ENCODE measurements at places on chromosomes 12 and 14.

- DNase-seq: no peak
Measured at GRCh38 chr14:101019541-101019940, 116.0 kb upstream of the RTL1 start.

DNA sequence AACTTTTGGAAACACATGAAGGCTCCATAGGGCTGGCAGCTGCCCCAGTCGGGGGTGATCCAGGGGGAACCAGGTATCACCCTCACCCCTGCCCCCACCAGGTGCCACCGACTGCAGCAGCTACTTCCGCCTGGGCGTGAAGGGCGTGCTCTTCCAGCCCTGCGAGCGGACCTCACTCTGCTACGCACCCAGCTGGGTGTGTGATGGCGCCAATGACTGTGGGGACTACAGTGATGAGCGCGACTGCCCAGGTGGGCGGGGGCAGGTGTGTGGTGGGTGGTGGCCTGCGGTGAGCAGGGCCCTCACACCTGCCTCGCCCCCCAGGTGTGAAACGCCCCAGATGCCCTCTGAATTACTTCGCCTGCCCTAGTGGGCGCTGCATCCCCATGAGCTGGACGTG is 22.3 kb upstream of the NXPH4 start:
- no peak for DNase-seq

DNA sequence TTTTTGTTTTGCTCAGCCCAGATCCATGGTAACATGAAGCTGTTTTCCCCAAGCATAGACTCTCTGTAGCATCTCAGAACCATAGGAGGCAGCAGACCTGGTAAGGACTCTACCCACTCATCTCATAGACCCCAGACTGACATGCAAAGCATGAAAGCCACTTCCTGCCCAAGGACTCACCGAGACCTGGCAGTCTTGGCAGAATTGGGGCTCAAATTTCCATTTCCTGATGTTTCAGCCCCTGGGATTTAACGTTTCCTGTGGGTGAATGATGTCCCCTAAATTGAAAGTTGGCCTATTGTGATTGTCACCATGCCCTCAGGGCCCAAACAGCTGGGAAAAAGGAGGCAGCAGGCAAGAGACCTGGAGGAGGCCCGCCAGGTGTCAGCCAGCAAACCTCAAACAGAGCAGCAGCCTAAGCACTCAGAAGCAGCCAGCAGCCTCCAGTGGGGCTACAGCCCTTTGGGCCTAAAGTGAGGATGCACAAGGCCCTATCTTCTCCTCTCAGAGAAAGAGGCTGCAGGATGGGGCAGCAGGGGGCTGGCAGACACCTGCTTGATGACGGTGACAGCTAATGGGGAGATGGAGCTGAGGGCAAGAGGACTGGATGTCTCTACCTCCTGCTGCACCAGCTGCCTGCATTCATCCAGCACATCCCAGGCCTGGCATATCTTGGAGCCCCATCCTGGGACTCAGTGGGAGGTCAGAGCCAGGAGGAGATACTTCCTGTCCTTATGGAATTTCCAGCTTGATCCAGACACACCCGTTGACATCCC is 8.5 kb downstream of the KRT85 start:
- DNase-seq: no peak

GRCh38 chr12:116697305-116697704 is 40.6 kb downstream of the SPRING1 start:
- DNase-seq: no peak

DNA sequence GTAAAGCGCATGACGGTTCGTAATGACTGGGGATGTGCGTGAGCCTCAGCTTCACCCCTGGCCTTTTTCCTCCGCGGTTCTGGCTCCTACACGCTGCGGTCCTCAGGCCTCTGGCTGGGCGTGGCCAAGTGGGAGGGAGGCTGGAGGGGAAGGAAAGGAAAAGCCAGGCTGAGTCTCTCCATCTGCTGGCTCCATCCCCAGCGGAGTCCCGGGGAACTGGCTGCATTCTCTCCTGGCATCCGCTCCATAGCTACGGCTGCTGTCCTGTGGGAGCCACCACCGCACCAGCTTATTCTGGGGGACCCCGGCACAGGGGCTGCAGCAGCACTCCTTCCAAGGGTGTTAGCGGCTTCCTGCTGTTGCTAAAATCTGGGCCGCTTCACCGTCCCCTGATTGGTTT is 68.2 kb upstream of the SLC24A4 start:
- DNase-seq: no peak

DNA sequence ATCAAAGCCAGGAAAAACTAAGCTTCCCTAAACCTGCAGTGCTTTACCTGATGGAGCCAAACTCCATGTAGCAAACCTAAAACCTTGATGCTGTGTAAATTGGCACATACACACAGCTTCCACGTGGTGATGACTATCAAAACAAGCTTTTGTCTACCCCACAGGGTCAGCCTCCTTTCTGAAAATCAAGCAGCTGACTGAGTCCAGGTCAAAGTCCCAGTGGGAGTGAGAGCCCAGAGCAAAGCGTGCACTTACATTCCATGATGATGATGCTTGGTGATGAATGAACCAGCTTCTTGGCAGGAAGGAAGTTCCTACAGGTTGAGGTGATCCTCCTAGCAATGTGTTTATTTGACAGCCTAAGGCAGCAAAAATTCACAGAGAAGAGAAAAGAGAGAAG is 630.0 kb upstream of the TBX3 start:
- no peak for DNase-seq

GRCh38 chr12:21678959-21679358 is 21.3 kb upstream of the LDHB start:
- DNase-seq: no peak

GRCh38 chr12:47272412-47273190 is 192.8 kb upstream of the AMIGO2 start:
- DNase-seq: no peak

GRCh38 chr14:95098984-95099599 is 58.2 kb downstream of the DICER1 start:
- DNase-seq: no peak

DNA sequence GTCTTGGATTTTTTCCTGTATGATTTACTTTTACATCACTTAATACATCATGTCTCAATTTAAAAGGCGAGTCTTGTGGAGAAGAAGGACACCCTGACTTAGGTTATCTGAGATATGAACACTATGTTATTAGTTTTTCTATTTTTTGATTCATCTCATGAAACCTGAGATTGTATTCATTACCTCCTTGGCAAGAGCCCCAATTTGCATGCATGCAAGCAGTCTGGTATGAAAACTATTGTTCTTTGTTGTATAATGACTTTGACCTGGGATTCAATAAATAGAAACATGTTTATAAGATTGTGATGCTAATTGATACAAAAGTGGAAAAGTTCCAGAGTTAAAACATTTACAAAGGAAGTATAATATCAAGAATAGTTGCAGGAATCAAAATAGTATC is 576.1 kb downstream of the NOVA1 start:
- no peak for DNase-seq

DNA sequence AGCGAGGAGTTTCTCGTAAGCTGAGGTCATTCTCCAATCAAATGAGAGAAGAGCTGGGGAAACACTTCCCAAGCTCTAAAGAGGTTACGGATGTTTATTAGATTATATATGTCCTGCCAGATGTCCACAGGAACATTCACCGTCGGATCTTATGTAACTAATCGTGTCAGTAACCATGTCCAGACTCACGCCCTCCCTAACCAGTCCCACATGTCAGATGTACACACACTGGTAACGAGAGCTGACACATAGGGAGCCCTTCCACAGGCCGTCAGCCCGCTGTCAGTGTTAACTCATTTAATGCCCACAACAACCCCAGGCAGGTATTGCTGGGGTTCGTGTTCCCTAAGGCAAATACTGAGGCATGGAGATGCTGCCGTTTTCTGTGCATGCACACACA is 223.7 kb upstream of the RTL1 start:
- no peak for DNase-seq

DNA sequence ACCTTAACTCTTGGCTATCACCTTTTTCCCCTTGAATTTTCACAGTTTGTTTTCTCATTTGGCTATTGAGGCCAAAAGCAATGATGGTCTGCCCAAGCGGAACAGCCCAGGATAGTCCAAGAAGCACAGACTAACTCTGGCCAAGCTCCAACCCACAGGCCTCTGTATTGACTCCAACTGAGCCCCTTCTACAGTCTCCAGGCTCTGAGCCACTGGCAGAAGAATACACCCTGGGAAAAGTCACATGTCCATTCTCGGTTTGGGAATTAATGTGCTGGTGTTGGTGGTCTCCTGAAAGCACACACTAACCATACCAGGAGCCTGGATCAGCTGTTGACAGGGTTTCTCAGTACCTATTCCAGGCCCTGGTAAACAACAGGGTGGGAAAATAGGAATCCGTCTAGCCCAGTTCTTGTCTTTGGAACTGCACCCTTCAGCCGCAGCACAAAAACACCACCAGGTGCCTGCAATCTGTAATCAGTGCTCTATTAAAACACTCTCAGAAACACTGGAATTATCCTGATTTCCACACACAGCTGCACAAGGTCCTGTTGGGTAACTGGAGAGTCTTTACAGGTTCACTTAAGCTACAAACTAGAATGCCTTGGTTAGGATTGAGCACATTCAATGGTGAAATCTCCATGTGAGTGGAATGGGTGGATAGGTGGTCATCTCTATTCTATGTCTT is 63.6 kb downstream of the STXBP6 start:
- no peak for DNase-seq

GRCh38 chr12:79378496-79378895 is 312.3 kb downstream of the PAWR start:
- no peak for DNase-seq

- DNase-seq: no peak
Measured at GRCh38 chr12:48978741-48979601, 849 bp downstream of the WNT1 start.

DNA sequence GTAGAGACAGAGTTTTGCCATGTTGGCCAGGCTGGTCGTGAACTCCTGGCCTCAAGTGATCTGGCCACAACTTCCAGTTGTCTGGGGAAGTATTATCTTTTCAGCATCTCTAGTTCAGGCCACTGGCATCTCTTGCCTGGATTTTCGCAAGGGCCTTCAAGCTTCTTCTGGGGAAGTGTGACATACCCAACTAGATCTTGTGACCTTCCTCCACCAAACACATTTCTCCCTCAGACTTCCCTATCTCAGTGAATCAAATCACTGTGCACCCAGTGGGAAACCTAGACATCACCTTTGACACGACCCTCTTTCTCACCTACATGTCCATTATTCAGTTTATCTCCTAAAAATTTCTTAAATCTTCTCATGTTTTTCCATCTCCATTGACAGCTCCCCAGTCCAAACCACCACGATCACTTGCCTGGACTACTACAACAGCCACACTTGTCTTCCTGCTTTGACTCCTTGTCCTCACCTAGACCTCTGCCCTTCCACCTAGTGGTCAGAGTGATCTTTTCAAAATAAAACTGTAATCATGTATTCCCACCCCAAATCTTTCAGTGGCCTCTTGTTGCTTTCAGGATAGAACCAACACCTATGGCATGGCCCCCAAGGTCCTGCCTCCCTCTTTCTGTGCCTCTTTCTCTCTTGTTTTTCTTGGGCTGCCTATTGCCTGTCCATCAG is 3.3 kb downstream of the EEF1AKMT3 start:
- no peak for DNase-seq

GRCh38 chr12:114030451-114030850 is 64.3 kb upstream of the RBM19 start:
- DNase-seq: no peak

GRCh38 chr12:13060581-13060980 is 16.4 kb downstream of the FAM234B start:
- no peak for DNase-seq
